ENCODE measurements at places on chromosomes 4 and X. TPM values are rescaled to one million over a fixed set of nuclear protein-coding genes. Genes with fewer than 3 reads are reported as not detected.

Gene PDZD11
- total RNA-seq, result 60.4 TPM

Gene F11
- total RNA-seq, result not detected

Gene TSPAN7
- total RNA-seq, result 0.28 TPM

Gene KLHL34
- 0.11 TPM for total RNA-seq

Gene ADGRG4
- not detected for total RNA-seq

Gene SMPX
- not detected for total RNA-seq

Gene ARMCX4
- 2.4 TPM for total RNA-seq

Gene CT47B1
- not detected for total RNA-seq

Gene SYNPO2
- 0.46 TPM for total RNA-seq

Gene CACNA1F
- total RNA-seq, result not detected

Gene FRMD7
- total RNA-seq, result not detected

Gene C4orf33
- 12.4 TPM for total RNA-seq

Gene FGG
- not detected for total RNA-seq

Gene MBNL3
- total RNA-seq, result 12.4 TPM

Gene ATP7A
- total RNA-seq, result 3.9 TPM

Gene NHS
- 10.1 TPM for total RNA-seq

Gene RNF128
- 2.8 TPM for total RNA-seq

Gene PAGE1
- not detected for total RNA-seq

Gene KLB
- 0.03 TPM for total RNA-seq

Gene G3BP2
- total RNA-seq, result 138 TPM

Gene CHRDL1
- not detected for total RNA-seq

Gene AKAP14
- total RNA-seq, result not detected

Gene HTR2C
- total RNA-seq, result not detected

Gene USP27X
- 2.9 TPM for total RNA-seq

Gene CT45A3
- total RNA-seq, result not detected

Gene FANCB
- total RNA-seq, result 7.1 TPM

Gene CLTRN
- 0.32 TPM for total RNA-seq

Gene SOWAHB
- 0.03 TPM for total RNA-seq

Gene SCML2
- total RNA-seq, result 2.0 TPM

Measured in foreskin keratinocyte (primary cell).